ENCODE measurements at places on chromosomes 13 and 19.

- no peak for ATAC-seq
Measured at GRCh38 chr13:109870696-109871370, 84.5 kb upstream of the IRS2 start.

DNA sequence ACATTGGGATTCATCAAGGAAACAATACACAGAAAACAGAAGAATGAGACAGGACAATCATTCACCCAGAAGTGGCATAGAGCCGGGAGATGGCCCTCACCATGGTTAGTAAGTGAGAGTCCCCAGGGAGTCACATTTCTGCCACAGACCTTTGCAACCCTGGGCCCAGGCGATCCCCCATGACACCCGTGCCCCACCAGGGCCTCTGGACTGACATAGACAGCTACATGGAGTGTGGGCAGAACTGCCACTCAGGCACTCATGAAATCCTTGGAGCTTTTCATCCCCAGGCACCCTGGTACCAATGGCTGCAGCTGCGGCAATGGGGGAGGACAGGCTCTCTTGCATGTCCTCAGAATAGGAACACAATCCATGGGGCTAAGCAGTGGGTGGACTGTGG lies 174.5 kb upstream of the TRPC4 start:
- ATAC-seq = no peak

DNA sequence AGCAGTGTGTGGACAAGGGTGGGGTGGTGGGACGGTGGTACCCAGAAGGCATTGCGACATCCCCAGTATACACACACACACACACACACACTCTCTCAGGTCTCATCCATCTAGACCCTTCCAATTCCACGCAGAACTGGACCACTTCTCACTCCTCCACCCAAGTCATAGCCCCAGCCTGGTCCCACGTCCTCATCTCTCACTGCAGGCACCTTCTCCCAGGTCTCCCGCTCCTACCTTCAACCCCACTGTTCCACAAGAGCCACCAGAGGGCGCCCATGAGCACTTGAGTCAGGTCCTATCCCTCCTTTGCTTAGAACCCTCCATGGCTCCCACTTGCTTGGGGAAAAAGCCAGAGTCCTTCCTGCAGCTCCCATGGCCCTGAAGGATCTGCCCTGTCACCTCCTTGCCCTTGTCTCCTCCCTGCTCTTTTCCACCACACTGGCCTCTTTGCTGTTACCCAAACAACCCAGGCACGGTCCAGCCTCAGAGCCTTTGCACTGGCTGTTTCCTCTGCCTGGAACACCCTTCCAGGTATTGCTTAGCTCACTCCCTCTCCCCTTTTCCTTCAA lies 62.6 kb downstream of the IER2 start:
- ATAC-seq = no peak

DNA sequence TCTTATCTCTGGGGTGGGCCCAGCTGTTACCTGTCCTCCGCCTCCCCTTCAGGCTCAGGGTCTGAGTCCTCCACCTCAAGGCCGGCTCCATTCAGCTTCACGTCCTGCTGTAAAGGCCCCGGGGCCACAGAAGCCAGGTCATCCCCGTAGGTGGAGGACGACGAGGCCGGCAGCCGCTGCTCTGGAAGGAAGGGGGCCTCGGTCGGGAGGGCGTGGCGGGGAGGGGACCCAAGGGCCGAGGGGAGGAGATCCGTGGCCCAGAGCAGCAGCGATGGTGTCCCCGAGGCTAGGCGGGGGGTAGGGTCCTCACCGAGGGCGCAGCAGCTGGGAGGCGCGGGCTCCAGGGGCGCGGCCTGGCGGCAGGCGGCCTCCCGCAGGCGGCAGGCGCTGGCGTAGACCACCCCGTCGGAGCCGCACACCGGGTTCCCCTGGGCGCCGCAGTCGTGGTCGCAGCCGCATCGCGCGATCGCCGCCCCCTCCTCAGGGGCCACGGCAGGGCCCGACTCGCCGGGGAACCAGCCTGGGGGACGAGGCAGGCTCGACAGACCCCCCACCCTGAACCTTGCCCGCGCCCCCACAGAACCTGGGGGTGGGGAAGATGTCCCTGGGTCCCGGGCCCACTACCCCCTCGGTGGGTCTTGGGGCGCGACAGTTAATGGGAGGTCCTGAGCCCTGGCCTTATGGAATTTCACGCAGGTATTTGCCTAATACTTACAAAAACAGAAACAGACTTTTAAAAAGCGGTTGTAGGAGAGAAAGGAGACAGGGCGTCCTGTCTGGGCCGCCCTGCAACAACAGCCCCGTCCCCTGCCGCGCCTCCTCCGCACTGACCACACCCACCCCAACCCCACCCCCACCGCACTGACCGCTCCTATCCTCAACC lies 7.6 kb downstream of the F2RL3 start:
- peak; percentile 0 for ATAC-seq

DNA sequence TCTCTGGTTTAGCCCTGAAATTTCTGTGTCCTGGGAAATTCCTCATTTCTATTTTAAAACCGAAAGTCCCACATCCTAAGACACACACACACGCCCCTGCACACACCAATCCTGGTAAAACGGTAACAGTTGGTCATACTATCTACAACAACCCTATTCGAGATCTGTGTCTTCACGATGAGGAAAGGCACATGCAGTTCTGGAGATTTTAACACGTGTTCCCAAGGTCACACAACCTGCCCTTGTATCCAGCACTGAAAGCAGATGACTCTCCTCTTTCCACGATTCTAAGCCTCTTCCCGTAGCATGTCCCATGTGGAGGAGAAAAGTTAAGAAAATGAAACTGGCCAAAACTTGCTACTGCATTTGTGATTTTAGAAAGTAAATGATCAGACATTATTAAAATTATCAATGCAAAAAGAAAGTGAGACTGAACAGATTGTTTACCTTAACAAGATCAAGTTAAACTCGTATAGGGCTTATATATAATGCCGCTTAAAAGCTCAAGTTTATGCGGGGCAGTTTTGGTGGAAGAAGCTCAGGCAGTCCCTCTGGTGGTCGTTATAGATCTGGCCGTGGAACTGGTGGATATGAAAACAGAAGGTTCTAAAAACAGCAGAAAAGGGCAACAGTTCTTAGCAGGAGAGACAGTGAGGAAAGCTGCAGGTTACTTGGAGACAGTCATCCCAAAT lies 32.7 kb downstream of the VSTM1 start:
- ATAC-seq = no peak

GRCh38 chr13:96091164-96092117 lies 1.5 kb downstream of the HS6ST3 start:
- ATAC-seq = no peak

DNA sequence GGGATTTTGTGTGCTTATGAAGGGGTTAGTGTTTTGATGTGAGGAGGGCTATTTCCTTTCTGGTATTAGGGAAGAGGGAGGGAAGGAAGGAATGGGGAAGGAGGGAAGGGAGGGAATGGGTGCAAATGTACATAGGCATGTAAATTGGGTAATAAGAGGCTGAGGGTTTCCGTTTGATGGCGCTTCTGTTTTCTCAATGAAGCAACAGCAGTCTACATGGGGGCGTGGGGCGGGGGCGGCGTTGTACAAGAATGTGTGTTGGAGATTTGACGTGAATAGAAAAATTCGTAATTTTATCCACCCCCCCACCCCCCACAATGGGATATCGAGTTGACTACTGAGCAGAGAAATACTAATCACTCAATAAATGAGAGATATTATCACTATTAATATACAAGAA lies 52.5 kb downstream of the PDS5B start:
- no peak for ATAC-seq

- ATAC-seq = no peak
Measured at GRCh38 chr19:47514151-47514868, 553 bp downstream of the NAPA start.

GRCh38 chr13:111076155-111077013 lies 38.7 kb upstream of the ARHGEF7 start:
- ATAC-seq = no peak

DNA sequence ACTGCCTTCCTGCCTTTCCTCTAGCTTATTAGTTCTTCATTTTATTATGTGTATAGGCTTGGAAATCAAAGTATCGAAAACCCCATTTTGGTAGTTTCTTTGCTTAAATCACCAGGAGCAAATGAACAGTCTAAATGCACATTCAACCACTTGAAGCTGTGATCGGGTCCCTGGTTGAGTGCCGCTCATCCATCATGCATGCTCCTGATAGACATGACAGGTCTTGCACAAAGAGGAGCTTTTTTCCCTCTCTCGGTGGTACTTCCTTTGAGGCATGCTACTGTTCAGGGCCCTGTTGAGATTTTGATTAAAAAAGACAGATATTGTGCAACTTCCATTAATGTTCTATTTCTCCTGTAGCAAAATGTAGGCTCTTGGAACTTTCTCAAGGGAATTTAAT lies 185.8 kb downstream of the OLFM4 start:
- ATAC-seq = no peak

DNA sequence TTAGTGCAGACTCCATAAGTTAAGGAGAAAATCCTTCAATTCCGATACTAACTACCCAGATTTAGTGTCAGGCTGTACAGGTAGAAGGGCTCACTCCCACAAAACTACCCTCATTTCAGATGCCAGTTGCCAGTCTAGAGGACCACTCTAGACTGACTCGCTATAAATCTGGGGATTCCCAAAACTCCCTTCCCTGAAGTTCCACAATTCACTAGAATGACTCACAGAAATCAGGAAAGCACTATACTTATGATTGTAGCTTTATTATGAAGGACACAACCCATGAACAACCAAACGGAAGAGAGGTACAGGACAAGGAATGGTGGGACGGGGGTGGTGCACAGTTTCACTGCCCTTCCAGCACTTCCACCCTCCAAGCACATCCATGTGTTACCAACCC lies 321.2 kb downstream of the DIAPH3 start:
- peak; percentile 35 for ATAC-seq

DNA sequence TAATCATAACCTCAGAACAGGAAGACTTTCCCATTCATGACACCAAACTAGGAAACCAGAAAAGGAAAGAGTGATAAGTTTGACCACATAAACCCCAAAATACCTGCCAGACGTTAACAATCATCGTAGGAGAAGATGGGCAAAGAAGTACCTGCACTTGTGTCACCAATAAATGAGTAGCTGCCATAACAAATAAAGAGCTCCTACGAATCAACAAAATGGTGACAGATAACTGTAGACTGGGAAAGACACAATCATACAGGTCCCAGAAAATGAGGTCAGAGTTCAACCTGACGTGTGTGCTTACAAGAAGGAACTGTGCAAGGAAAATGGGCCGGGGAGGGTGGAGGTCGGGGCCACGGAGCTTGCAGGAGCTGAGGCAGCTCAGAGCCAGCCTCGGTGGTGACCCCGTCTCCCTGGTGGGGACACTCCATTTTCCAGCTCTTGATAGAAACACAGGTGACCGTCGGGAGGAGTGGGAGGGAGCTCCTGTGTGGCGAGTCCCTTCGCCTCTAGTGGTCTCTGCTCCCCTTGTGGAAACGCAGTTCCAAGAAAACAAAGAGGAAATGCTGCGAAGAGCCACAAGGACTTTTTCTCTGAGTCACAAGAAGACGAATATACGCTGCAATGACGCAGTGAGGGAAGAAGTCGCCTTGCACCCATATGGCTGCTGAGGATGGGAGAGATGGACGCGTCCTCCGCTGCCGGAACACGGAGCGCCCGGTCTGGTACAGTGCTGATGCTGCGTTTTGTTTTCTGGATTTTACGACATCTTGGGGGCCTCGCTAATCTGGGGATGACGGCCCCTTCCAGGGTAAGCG lies 9.5 kb downstream of the PIP5K1C start:
- no peak for ATAC-seq

DNA sequence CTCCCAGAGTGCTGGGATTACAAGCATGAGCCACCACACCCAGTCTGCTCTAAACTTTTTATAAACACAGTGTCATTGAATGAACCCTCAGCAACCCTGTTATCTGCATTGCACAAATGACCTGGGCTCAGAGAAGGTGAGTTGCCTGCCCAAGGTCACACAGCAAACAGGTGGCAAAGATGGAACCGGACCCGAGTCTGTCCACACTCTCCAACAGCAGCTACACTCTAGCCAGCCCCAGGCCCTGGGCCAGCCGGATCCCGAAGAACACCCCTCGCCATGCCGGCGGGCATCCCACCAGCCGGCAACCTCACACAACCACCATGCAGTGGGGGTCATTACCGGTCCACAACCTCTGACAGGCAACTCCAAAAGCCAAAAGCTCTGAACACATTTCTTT lies 14.5 kb downstream of the ERCC2 start:
- no peak for ATAC-seq

DNA sequence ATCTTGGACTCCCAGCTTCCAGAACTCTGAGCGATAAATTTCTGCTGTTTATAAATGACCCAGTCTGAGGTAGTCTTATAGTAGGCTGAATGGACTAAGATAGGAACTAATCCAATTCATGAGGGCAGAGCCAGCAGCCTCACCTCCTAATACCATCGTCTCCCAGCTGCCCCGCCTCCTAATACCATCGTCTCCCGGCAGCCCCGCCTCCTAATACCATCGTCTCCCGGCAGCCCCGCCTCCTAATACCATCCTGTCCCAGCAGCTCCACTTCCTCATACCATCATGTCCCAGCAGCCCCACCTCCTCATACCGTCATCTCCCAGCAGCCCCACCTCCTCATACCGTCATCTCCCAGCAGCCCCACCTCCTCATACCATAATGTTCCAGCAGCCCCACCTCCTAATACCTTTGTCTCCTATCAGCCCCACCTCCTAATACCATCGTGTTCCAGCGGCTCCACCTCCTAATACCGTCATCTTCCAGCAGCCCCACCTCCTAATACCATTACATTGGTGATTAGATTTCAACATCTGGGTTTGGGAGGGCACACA lies 2.4 kb upstream of the ARGLU1 start:
- peak; percentile 65 for ATAC-seq

DNA sequence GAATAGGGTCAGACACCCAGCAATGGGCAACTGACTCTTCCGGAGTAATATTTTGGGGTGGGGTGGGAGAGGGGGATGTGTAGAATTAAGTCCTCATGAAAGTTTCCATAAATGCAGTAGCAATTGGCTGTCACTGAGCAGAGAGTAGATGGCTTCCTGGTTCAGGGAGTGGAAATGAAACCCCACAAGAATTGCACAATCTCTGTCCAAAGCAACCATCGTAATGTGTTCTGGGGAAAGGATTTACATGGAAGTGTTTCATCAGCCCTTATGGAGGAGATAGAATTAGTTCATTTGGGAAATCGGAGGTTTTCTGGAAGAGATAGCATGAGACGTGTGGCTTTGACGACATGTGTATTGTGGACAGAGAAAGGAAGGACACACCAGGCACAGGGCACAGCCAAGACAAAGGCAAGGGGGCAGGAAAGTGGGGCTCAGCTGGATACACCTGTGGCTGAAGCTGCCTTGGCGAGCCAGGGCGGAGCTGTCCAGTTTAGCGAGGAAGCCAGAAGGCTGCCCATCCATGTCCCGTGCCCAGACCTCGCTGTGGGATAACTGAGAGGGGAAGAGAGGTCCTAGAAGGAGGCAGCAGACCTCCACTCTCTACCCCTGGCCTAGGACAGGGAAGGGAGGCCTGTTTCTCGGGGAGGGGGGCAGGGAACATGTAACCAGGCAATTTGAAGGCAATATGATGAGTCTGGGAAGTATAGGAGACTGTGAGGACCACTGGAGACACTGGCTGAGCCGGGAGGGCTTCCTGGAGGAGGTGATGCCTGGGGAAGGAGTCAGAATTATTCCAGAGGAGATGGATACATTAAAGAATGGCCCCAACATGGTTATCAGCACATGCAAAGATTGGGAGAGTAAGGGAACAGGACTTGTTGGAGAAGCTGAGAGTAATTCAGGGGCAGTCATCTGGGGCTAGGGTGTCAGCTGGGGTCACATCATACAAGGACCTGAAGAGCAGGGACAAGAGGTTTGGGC lies 2.6 kb upstream of the CLEC4G start:
- ATAC-seq = no peak

Measured in stimulated activated memory B cell treated with anti-CD40 and anti-IgM and Interleukin-4, amounts not matched to agents 10 μg/mL and 1 μg/mL and 100 μg/mL, for 72 hours (primary cell).